AG09309 (cell line): ENCODE measurements at places on chromosomes 16 and 17.
A peak's percentile ranks its signal among the peaks of the same experiment; 100 is the strongest.

GRCh38 chr17:43818966-43819365 is 14.0 kb downstream of the MPP3 start:
- no peak for DNase-seq

GRCh38 chr17:67223924-67224323 is 21.1 kb downstream of the HELZ start:
- no peak for DNase-seq

- no peak for DNase-seq
These were observed 6.1 kb downstream of the SGSM2 start for GRCh38 chr17:2343421-2343820.

- DNase-seq, result no peak
These were observed 115.5 kb upstream of the NLRP1 start for GRCh38 chr17:5699814-5700213.

DNA sequence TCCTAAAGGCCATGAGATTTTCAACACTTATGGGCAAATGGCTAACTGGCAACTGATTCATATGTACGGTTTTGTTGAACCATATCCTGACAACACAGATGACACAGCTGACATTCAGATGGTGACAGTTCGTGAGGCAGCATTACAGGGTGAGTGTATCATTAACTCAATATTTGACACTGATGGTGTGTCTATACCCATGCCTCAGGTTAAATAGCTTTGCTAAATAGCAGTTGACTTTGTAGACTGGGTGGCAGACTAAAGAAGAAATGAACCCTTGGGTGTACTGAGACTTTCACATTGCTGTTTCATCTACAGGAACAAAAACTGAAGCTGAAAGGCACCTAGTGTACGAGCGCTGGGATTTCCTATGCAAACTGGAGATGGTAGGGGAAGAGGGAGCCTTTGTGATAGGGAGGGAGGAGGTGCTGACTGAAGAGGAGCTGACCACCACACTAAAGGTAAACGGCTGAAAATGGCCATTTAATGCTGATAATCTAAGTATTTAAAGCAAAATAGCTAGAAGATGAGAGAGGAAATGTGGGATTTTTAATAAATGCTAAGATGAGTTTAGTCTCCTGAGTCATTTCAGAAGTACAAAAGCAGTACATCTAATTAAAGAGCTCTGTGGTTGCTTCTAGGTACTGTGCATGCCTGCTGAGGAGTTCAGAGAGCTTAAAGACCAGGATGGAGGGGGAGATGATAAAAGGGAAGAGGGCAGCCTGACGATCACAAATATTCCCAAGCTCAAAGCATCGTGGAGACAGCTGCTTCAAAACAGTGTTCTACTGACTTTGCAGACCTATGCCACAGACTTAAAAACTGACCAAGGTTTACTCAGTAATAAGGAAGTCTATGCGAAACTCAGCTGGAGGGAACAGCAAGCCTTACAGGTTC is 3.0 kb downstream of the SETD6 start:
- DNase-seq, result no peak

- no peak for DNase-seq
These were observed 23.6 kb downstream of the XYLT1 start for GRCh38 chr16:17447101-17447569.

- DNase-seq, result no peak
These were observed 22.8 kb downstream of the GPRC5B start for GRCh38 chr16:19861811-19862327.

- peak; percentile 64 for DNase-seq
These were observed 111.0 kb downstream of the N4BP1 start for GRCh38 chr16:48498769-48499631.
